ENCODE measurements at places on chromosomes 2 and 18. TPM values are rescaled to one million over a fixed set of nuclear protein-coding genes. Genes with fewer than 3 reads are reported as not detected.

The GALNT5 gene
- total RNA-seq: 0.45 TPM

GRCh38 chr2:46385786-46386577 is 88.8 kb downstream of the EPAS1 start:
- DNase-seq: no peak

The MRPL19 gene
- 40.3 TPM for total RNA-seq

The SCYGR4 gene
- total RNA-seq: not detected

DNA sequence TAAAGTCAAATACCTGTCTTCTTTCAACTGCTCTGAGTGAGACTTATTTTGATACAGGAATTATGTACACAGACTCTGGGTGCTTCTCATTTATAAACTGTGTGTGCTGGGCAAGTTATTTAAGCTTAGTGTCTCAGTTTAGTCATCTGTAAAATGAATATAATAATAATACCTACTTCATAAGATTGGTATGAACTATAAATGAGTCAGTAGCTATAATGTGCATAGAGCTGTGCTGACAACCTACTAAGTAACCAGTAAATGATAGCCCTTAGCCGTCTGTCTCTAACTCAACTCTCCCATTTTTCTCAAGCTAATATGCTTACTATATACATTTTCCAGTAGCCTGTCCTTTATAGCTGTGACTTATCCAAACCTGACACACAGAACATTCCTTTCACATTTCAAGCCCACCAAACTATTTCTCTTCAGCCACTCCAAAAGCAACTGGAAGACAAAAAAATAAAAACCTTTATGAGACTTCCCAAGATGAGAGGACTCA is 319.8 kb downstream of the ETAA1 start:
- DNase-seq: no peak
